ENCODE measurements at places on chromosomes 2 and 18.

DNA sequence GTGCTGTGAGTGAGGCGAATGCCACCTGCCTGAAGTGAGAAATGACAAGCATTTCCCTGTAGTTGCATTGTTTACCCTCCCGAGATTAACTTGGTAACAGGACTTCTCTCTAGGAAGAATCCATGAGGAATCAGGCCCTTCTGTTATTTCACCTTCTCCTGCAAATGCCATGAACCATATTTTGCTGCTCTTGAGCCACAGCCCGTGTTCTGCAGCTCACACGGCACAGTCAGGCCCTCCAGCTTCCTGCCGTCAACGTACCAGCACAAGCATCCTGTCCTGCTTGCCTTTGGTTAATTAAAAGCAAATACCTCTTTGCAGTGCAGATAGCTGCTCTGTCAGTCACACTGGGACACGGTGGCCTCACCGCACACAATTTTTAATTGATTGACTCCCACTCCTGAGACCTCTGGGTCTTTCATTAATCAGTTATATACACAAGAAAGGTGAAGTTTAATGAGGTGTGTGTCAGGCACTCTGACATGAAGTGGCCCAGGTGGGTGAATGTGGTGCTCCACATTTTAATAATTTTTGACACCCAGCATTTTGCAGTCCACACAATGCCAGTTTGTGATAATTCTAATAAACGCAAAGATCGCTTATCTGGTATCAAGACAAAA, 95.3 kb upstream of the ASB18 start:
- DNase-seq: peak; percentile 10

DNA sequence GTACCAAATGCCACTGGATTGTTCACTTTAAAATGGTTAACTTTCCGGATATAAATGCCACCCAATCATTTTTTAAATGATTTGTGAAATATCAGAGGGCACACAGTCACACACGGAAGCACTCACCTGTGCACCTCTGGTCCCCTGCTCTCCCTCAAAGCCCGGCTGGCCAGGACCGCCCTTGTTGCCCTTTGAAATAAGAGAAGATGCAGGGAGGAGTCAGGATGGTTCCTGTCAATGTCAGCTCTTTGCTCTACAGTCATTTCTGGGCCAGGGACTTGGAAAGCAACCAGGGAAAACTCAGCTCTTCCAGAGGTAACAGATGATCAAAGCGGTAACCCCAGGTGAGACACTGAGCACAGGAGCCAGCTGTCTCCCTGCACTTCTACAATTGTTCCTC, 60.7 kb downstream of the COL6A3 start:
- no peak for DNase-seq

- DNase-seq: peak; percentile 51
These were observed 110.9 kb downstream of the NAB1 start for GRCh38 chr2:190759749-190760213.

- no peak for DNase-seq
These were observed 756.6 kb downstream of the RNF144A start for GRCh38 chr2:7673853-7674252.

- DNase-seq: no peak
These were observed 574 bp upstream of the EML4 start for GRCh38 chr2:42168459-42169099.

- no peak for DNase-seq
These were observed 160.6 kb downstream of the METTL4 start for GRCh38 chr18:2410688-2411087.

DNA sequence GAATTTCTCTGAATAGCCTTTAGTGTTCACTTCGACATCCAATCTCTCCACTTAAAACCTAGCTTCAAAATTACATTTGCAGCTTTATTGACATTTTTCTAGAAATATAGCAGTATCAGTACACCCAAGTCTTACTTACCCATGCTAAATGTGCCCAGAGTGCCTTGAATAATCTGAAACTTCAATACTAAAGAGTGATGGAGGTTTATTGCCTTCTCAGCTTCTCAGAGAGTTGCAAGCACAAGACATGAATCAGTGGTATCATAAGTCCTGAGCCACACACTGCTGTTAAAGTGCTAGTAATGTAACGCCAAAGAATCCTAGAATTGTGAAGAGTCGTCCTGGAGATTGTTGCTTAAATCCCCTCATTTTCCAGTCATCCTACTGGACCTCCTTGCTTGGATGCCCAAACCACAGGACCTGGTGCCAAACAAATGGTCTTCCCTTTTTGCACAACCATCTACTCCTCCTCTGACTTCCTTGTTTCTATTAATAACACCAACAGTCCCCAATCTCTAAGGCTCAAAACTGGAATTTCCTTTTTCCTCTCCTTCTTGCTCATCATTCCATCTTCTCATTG, 83.2 kb upstream of the SPATS2L start:
- no peak for DNase-seq

DNA sequence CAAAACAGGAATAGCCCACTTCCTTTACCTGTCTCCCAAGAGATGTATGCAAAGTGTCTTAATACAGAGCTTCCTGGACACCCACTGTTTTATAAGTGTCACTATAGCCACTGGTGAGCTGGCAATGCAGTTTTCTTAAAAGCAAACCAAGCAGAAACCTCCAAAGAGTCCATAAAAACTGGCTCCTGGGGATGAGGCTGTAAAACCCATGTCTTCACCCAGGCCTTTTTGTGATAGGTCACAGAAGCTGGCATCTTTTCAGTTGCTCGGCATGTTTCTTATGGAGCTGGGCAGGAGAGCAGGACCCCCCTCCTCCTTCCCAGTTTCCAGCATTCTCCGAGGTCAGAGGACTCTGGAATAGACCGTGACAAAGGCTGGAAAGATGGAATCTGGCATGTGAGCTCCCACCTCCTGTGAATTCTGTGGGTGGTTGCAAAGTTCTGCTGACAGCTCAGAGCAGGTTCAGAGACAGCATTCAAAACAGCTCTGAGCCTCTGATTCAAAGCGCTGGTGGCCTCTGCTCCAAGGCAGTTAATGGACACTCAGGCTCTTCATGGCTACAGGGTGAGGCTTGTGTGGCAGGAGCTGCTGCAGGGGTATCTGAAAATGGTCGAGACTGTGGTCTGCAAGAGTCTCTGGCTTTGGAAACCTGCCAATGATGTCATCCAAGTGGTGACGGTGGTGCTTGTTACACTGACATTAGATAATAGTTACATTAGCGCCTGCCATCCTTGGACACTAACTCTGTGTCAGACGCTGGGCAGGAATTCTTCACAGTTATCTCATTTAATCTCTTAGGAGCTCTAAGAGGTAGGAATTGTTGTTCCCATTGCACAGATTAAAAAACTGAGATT, 283.4 kb downstream of the CLIP4 start:
- peak; percentile 44 for DNase-seq

- DNase-seq: no peak
These were observed 163.1 kb downstream of the TMEM18 start for GRCh38 chr2:513981-514706.

- no peak for DNase-seq
These were observed 123.3 kb downstream of the NCK2 start for GRCh38 chr2:105868060-105868459.

GRCh38 chr2:163264341-163264740, 425.8 kb upstream of the KCNH7 start:
- no peak for DNase-seq

GRCh38 chr18:45494811-45495210, 120.5 kb upstream of the SLC14A2 start:
- DNase-seq: no peak

DNA sequence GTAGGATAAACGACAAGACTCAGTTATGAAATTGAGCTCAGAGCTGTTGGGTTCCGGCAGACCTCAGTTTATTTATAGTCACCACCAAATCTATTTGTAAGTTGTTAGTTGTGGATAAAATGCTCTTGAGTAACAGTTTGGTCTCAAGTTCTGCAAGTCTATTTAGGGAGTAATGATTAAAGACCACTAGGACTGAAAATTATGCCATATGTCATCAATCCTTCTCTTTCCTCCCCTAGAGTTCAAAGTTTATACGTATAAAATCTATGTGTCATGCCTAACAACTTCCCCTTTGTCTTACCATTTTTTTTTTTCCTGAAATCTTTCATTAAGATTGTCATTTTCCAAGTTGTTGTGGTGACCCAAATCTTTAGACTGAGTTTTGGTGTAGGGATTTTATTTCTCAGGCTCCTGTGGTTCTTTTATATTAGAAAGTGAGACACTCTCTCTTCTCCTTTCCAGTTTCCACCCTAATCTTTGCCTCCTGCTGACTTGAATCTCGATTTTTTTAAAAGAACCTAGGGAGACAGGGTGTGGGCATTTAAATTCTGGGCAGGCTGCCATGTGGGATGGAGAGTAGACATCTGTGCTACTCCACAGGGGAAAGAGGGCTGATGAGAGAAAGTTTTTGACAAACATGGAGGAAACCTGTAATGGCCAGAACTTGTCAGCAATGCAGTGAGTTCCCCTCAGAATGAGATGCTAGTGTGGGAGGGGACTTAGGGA, 51.0 kb downstream of the LAMA3 start:
- peak; percentile 70 for DNase-seq

- DNase-seq: no peak
These were observed 26.0 kb upstream of the LYPD6B start for GRCh38 chr2:149012545-149012944.

- DNase-seq: no peak
These were observed 132.6 kb downstream of the VWC2L start for GRCh38 chr2:214543386-214543955.

GRCh38 chr2:20633001-20633400, 17.9 kb downstream of the HS1BP3 start:
- no peak for DNase-seq

DNA sequence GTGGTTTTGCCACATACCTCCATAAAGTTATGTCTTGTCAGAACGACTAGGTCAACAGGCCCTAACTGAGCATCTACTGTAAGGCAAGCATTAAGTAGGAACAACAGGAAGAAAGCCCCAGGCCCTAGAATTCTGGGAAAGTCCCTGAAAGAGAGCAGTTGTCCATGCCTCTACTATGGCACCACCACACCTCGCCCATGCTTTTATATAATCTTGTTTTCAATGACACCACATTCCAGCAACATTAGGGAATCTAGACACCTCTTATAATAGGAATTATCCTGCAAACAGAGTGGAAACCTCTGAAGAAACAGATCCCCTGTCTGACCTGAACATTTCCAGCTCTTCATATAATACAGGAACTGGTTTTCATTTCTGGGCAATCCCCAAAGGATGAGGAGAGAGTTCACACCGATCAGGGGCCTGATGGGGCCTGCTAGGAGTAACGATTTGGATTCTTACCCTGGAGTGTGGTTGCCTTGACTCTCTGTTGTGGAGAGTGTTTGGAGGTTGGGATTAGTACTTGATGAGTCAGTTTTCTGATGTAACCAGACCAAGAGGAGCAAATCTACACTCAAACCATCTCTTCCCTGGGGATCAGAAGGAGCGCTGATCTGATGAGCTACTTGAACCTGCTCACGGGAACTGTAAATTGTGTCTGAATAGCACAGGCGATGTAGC, 31.9 kb upstream of the CEP68 start:
- no peak for DNase-seq

DNA sequence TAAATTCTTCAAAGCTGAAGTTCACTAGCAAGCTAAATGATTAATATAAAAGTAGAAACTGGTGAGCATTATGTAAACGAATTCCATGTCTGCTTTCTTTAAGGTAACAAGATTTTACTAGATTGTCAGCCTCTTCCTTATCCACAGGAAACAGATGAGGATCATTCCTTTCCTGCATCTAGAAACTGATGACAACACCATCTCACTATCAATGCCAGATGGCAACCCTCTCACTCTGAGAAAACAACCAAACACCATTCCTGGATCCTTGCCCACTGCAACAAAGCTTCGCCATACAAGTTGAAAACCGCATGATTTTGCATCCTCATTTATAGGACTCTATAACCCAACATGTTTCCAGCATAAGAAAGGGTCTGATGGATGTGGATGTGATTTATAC, 122.9 kb downstream of the ZNF521 start:
- peak; percentile 97 for DNase-seq

GRCh38 chr18:60350150-60350549, 22.4 kb downstream of the MC4R start:
- no peak for DNase-seq

DNA sequence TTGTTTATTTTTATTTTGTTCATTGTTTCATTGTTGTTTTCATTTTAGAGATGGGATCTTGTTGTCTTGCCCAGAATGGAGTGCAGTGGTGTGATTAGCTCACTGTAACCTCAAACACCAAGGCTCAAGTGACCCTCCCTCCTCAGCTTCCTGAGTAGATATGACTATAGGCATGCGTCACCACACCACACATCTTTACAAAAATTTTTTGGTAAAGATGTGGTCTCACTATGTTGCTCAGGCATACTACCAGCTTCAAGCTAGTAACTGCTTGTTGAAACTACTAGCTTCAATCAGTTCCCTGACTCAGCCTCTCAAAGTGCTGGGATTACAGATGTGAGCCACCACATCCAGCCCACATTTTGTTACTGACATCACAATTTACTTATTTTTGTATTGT, 14.8 kb downstream of the FAM237A start:
- peak; percentile 5 for DNase-seq

DNA sequence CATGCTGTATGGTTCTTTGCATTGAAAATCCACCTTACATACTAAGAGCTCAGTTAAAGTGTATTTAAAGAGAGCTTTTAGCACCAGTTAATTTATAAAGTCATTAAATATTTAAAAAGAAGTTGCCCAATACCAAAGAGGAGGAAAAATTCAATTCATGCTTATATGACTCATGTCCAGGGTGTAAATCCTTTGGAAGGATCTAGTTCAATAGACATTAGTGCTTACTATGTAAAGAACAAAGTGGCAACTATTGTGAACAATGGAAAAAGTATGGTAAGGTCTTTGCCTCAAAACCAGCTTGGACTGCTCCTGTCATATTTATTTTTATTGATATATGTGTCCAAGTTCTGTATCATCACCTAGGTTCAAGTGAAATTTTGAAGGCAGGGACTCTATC, 90.5 kb downstream of the SCN9A start:
- no peak for DNase-seq

GRCh38 chr18:67477522-67477921, 39.0 kb downstream of the DSEL start:
- DNase-seq: no peak

DNA sequence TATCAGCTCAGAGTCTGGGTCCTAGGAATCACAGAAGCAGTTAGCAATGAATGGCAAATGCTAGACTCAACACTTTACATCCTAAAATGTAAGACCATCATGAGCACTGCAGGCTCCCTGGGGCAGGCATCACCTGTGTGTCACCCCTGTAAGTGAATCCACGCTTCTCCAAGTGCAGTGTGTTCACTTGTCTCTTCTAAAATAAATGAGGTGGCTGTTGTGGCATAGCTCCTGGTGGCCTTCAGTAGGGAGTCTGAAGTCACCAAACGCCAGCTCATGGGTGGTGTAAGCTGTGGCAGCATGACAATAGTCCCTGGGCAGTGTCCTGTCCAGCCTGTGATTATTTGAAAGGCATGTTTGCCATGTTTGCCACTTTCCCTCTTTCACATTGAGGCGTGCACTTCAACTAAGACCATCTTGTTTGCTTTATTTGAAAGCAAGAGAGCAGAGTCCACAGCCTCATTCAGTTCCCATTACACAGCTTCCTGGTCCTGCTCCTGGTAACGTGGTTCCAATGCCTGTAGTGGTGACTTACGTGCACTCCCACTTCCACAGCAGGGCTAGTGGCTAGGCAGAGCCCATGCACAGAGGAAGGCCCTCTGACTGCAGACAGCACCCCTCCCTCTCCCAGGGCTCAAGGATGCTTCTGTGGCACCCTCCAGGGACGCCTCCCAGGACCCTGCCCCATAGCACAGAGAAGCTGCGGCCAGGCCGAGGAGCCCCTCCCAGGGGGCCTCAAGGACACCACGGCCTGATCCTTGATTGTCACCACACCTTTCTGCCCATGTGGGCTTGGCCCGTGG, 24.3 kb downstream of the COA5 start:
- no peak for DNase-seq
